Activated naive CD4-positive, alpha-beta T cell (primary cell): ENCODE measurements at places on chromosomes 2 and 18.

- no peak for DNase-seq
Observed at GRCh38 chr2:7857904-7858303, 824.0 kb upstream of the ID2 start.

GRCh38 chr2:26292646-26293045 lies 47.9 kb downstream of the HADHB start:
- DNase-seq, result no peak

GRCh38 chr2:62884086-62884485 lies 166.5 kb upstream of the OTX1 start:
- no peak for DNase-seq

DNA sequence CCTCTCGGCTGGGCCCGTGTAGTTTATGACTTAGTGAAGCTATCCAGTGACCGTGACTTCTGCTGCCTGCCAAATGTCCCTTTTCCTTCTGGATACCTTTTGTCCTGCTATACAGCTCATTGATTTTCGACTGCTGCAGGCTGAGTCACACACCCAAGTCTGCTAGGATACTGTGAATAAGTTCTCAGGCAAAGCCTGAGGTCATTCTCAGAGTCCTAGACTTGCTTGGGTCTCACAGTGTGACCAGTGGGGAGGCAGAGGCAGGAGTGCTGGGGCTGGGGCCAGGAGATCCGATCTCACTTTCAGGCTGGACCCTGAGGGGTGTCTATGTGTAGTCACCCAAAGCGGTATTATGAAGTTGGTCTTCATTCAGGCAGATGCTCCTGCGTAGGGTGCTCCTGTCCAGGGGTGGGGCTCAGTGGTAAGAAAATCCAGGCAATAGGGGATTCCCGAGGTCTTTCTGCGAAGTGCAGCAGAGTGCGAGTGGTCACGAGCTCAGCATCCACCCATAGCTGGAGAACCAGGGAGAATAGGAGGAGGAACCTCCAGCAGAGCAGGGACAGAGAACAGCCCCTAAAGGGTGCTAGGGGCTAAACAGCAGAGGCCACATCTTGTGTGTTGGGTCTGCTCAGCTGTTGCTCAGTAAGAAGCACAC lies 268.6 kb upstream of the NCKAP5 start:
- no peak for DNase-seq

DNA sequence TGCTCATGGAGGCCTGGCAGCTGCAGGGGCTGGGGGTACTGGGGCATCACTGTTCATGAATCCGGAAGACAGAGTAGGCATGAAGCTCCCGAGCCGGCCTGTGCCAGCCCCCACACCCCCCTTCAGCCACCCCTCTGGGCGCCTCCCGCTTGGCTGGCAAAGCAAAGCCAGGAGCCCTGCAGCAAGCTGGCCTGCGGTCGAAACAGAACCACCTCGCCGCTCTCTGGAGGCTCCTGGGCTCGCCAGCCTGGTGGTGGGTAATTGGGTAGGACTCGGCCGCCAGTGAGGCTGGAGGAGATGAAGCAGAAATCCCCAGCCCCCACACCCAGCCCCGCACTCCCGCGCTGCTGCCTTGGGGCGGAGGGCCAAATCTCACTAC lies 70.9 kb upstream of the GPC1 start:
- no peak for DNase-seq

DNA sequence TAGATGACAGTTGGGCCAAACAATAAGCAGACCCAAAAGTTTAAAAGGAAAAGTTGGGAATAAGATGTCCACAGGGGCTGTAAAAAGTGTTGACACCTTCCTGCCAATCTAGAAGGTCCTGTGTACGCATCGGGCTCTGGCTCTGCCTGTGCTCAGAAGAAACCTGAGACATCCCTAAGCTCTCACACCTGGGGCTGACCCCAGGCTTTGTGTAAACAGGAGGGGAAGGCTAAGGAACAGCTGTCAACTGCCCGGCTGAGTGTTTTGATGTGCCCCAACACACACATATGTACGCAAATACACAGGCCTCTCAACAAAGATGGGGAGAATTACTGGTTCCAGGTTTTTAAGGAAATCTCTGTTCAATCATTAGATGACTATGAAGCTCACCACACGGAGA lies 59.5 kb downstream of the TMEM131 start:
- no peak for DNase-seq

DNA sequence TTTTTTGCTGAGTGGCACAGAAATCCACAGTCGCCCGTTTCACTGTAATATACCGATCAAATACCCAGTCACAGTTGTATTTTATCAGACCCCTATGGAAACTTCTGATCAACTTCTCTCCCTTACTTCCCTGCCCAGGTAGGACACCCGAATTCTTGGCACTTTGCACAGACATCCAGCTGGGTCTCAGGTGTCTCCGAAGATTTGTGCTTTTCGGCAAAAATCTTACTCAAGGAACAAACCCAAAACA lies 596 bp downstream of the MREG start:
- DNase-seq, result no peak

GRCh38 chr2:14577843-14578242 lies 54.7 kb upstream of the LRATD1 start:
- no peak for DNase-seq

DNA sequence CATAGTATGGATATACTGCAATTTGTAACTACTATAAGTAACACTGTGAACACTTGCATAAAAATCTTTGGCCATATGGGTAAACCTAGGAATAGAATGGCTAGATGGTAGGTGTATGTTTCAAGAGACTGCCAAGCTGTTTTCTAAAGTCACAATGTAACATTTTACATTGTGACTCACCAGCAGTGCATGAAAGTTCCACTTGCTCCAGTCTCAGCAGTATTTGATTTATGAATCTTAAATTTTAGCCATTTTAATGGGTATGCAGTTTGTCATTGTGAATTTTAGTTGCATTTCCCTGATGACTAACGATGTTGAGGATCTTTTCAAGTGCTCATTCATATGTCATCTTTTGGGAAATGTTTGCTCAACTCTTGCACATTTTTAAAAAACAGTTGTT lies 86.1 kb downstream of the FARSB start:
- DNase-seq, result no peak

- DNase-seq, result no peak
Observed at GRCh38 chr2:41197781-41198180, 745.9 kb upstream of the SLC8A1 start.

DNA sequence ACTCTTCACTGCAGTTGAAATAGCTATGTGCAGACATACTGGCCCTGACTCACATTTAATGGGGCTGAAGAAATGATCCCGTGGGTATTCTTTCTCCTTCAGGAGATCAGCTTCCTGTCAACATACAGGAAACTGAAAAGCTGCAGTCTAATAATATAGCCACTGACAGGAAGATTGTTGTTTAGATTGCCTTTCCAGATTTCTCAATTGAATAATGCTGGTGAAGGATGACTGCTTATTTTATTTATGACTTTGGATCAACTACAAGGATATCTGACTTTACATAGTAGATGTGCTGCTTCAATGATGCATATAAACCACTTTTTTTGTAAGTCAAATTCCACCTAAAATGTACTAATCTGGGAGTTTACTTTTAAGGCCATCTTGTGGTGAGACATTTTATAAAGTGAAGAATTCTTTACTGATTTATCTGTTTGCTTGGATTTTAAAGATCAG lies 93.4 kb upstream of the MAP4K3 start:
- no peak for DNase-seq

- no peak for DNase-seq
Observed at GRCh38 chr2:127829845-127830246, 18.9 kb upstream of the WDR33 start.

GRCh38 chr2:69491864-69492263 lies 54.6 kb upstream of the NFU1 start:
- DNase-seq, result no peak

GRCh38 chr2:131105950-131106801 lies 1.0 kb downstream of the PLEKHB2 start:
- DNase-seq, result no peak

DNA sequence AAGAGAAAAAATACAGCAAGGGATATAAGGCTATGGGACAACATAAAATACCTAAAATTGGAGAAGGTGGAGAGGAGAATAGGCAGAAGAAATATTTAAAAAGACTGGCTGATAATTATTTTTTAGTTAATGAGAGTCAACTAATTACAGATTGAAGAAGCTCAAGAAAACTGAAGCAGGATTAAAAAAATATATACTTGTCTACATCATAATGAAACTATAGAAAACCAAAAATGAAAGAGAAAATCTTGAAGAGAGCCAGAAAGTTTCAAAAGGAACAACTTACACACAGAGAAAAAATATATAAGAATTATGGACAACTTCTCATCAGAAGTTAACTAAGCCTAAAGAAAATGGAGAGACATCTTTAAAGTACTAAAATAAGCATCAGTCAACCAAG lies 62.9 kb upstream of the APCDD1 start:
- DNase-seq, result no peak

DNA sequence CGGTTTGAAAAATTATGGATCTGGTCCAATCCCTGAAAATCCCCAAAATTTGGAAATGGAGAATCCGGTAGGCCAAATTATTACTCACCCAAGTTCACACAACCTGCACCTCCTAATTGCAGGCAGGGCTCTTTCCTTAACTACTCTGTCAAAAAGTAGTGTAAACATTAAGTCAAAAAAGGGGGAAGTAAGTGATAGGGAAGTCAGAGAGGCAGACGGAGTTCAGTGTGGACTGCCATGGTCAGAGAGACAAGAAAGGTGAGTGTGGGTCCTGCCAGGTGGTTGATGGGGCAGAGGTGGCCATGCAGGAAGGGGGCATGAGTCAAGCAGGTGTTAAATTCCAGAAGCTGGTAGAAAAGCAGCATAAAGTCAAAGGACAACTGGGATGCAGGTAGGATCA lies 104.7 kb upstream of the STPG4 start:
- DNase-seq, result no peak

- no peak for DNase-seq
Observed at GRCh38 chr2:234446404-234447076, 50.3 kb downstream of the ARL4C start.

DNA sequence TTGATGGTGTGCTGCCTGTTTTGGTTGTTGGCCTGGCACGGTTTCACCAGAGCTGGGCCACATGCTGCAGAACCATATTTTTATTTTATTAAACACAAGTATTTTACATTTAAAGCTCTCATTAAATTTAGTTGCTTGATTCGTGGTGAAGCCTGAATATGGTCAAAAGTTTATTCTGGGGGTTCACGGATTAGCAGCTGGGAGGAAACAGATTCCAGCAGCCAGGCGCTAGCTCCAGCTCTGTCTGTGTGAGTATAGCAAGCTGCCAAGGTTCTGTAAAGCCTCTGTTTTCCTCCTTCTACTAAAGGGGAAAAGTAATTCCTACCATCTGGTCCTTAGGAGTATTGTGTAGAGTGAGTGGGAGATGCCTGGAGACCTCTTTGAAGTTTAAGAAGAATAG lies 22.5 kb downstream of the GATA6 start:
- no peak for DNase-seq

- no peak for DNase-seq
Observed at GRCh38 chr2:28277466-28277865, 115.2 kb upstream of the FOSL2 start.

GRCh38 chr2:84942964-84943421 lies 28.0 kb upstream of the KCMF1 start:
- DNase-seq, result no peak

- no peak for DNase-seq
Observed at GRCh38 chr2:238569507-238570195, 142.9 kb downstream of the ASB1 start.

DNA sequence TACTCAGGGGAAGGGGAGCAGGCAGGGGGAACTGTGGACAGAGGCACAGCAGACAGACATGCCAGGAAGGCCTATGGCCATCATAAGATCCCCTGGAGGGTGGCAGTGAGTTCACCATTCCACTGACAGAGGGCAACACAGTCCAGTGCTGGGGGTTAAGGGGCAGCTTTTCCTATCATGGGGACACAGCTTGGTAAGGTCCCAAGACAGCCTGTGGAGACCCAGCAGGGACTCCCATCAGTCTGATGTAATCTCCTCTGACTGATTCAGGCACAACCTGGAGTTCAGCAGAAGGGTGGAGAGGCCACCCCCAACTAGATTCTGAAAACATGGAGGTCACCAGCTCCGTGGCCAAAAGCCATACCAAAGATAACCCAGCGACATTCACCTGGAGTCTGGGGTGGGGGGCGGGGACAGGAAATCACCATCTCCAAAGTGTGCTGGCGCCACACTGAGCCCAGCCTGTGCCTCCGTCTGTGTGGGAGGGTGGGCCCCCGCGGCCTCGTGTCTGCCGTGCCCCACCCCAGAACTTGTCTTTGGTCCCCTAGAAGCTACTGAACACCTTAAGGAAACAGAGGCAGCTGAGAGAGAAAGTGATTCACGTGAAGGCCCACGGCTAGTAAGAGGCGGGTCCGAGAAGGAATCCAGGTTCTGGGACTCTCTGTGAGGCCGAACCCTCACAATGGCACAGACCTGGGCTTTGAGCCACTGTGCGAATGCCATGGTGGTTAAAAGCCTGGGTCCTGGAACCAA lies 28.6 kb downstream of the DNMT3A start:
- peak; percentile 10 for DNase-seq

GRCh38 chr18:4721545-4721944 lies 266.4 kb upstream of the DLGAP1 start:
- no peak for DNase-seq

DNA sequence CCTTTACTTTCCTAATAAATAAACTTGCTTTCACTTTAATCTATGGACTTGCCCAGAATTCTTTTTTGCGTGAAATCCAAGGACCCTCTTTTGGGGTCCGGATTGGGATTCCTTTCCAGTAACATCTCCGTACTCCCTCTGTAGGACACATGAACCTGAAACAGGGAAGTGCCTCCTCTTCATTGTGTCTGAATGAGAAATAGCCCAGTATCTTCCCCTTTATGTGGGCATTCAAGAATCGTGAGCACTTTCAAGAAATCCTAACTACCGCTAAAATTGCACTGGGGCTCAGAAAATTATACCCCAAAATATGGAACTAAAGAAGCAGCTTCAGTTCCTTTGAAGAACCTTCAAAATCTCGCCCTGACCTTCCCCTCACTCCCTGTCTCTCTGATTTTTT lies 7.8 kb upstream of the POMC start:
- no peak for DNase-seq

DNA sequence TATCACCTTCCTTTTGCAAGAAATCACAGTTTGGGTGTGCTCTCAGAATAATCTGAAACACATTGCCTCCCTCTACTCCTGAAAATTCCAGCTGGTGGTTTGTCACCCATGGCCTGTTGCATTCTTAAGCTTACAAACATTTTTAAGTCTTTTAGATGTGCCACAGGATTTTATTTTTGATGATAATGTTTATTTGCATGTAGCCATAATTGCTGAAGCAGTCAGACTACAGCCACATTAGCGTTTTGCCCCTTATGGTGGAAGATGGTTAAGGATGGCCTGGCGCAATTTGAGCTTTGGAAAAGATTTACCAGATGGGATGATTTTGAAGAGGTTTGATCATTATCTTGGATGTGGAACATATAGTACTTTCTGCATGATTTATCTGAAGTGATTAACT lies 439.5 kb downstream of the MEIS1 start:
- DNase-seq, result no peak

DNA sequence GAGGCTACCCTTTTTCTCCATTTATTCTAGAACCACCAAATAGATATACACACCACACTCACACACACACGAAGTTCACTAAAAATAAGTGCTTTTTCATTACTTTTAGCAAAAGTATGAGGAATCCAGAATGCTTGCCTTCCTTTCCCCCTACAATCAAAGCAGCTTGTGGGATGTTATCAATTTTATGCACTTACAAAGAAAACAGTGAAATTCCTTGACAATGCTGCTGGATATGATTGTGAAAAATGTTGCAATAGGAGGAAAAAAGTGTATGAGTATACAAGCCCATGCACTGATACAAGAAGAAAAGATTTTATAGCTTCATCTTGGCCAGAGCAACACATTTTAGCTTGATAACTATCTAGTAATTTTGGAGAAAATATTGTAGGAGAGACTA lies 269.2 kb downstream of the XIRP2 start:
- DNase-seq, result no peak

- DNase-seq, result no peak
Observed at GRCh38 chr18:39435996-39436395, 1870.4 kb upstream of the CELF4 start.
